ENCODE measurements at places on chromosomes 16 and 17. TPM values are rescaled to one million over a fixed set of nuclear protein-coding genes. Genes with fewer than 3 reads are reported as not detected.

VPS35 gene
- total RNA-seq, result 66.3 TPM

RILP gene
- 12.5 TPM for total RNA-seq

DNA sequence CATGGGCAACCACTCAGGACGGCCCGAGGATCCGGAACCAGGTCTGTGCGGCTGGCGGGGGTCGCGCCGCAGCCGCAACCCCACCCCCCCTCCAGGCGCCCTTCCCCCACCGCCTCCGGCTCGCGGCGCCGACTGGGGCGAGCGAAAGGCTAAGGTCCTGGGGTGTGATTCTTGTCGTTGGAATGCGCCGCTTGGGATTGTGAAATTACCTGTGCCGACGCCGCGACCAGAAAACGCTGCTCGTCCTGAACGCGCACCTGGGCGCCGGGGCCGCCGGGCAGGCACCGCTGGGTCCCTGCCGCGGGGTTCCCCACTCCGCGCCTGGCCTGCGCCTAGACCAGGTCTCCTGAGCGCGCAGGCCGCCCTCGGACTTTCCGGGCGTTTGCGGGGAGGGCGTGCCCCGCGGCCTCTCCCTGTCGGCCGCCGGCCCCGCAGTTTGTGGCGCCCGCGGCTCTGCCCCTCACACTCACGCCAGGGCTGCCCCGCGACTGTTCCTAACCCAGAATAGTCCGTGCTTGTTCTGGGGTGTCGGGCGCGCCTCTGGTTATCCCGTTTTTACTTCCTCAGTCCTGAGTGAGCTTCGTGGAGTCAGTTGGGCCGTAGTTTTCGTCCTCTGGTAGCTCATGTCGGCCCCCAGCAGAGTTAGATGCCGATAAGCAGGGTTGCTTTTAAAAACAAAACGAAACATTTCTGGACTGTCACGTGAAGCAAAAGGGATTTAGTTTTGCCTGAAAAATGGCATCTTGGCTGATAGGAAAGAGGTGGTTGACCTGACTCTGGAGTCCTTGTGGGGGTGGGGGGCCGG, 147.2 kb downstream of the SPECC1 start:
- peak; percentile 11 for DNase-seq

GRCh38 chr17:1563786-1564613, 1.4 kb upstream of the PITPNA start:
- DNase-seq, result no peak

- DNase-seq, result peak; percentile 38
Measured at GRCh38 chr16:80803339-80804055, 901 bp downstream of the CDYL2 start.

Data from lung microvascular endothelial cell (primary cell).